ENCODE measurements at places on chromosomes 13 and 19.

DNA sequence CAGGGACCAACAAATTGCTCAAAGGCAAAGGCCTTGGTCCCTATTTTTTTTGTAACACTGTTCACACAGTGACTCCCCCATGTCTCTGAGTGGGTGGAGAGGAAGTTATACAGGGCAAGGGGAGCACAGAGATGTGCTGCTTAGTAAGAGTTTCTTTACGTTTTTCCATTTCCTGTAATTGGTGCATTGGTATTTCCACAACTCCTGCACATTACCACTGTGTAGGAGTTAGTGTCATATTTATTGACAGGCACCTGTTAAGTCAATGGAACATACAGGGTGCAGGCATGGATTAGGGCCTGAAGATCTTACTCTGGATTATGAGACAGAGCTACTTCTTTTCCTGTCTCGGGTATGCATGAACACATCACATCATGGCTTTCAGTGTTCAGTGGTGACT, 45.2 kb downstream of the SOX21 start:
- no peak for DNase-seq

DNA sequence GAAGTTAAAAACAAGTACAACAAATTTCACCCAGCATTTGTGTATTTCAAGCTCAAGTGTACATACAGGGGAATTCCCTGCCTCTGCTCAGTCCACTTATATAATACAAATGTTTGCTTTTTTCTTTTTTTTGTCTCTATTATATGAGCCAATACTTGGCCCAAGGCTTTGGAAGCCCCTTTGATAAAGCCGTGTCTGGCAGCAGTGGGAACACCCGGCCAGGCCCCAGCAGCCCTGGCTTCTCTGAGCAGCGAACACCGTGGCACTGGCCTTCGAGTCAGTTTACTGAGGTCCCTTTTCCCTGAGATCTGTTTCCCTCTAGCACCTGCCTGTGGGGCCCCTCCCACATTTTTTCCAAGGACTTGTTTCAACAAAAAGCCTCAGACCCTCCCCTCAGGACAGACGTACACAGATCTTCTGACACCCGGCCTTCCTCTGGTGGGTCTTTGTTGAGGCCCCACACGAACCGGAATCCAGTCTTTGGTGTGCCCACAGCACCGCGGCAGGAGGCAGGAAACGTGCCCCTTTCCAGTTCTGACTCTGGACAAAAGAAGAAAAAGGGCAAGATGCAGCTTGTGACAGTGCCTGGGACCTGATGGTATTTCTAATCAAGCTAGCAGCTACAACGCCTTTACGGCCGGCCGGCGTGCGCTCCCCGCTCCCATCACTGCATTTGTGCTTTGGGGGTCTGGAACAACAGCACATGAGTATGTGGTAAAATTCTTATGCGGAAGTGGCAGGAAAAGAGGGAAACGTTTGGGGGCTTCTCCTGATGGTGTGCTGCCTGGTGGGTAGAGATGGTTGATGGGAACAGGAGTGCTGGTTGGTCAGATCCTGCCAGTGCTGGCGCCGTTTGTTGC, 13.8 kb downstream of the SIPA1L3 start:
- no peak for DNase-seq

- DNase-seq = no peak
Measured at GRCh38 chr19:35311901-35312665, 16.9 kb upstream of the CD22 start.

GRCh38 chr19:932648-933552, 7.1 kb downstream of the ARID3A start:
- no peak for DNase-seq

DNA sequence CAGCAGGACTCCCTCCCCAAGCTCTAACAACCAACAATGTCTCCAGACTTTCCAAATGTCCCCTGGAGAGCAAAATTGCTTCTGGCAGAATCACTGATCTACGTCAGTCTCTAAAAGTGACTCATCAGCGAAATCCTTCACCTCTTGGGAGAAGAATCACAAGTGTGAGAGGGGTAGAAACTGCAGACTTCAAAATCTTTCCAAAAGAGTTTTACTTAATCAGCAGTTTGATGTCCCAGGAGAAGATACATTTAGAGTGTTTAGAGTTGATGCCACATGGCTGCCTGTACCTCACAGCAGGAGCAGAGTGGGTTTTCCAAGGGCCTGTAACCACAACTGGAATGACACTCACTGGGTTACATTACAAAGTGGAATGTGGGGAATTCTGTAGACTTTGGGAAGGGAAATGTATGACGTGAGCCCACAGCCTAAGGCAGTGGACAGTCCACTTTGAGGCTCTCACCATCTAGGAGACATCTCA, 6.2 kb upstream of the CEACAM5 start:
- no peak for DNase-seq

DNA sequence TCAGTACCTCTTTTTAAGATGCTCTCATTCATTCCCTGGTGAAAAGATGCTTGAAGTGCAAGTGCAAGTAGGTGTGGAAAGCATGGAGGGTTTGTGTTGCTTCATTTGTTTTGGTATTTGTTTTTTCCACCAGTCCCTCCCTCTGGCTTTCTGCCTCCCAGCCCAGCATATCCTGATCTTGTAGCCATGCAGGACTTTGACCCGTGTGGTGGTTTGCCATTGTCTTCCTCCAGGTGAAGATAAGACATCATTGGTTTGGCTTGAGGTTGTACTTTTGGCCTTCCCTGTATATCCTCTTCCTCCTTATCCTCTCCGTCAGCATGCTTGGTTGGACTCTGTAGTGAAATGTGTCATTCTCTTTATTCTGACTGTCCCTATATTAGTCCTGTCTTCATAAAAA, 9.1 kb downstream of the SPINT2 start:
- no peak for DNase-seq

DNA sequence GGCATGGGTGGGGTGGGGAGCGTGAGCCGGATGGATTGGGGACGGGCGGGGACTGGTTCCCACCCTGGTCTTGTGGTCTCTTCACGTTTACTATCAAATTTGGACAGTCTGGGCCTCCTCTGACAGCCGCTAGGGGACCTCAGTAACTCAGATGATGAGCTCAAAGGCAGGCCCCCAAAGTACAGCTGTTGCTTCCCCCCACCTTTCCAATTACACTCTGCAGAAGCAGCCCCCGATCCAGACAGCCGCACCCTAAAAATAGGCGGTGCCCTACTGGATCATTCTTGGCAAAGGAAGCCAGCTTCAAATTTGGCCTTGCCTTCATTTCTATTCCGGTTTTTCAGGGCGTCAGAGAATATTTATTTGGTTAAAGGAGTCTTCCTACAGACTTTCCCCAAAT, 1.9 kb upstream of the FOXO1 start:
- no peak for DNase-seq

- DNase-seq = peak; percentile 78
Measured at GRCh38 chr13:100694722-100695508, 20.3 kb upstream of the TMTC4 start.

- no peak for DNase-seq
Measured at GRCh38 chr13:72097568-72097967, 230.6 kb upstream of the DACH1 start.

DNA sequence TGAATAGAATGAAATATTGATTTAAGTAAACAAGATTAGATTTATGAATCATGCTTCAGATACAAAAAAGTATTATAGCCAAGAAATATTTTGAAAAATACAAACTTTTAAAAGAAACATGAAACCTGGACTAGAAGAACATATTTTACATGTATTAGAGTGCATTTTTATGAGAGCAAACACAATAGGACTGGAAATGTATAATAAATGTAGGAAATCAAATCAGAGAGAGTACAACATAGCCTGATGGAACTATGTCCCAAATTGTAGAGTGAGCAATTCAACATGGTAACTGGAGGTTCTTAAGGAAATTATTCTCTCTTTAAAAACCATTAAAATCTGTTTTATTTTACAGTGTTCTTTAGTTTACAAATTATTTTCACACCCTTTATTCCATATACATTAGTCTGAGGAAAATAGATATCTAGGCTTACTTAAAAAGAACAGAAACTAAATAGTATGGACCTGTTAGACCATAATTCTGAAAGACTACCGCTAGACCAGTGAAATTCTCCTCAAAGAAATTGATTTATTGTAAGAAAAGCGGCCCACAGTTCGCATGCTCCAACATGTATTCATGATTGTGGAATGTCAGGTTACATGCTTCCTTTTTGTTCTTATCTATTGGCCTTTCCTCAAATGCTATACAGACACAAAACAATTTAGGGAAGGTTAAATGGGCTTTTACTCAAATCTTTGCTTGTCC, 1526.5 kb upstream of the SLC10A2 start:
- no peak for DNase-seq

DNA sequence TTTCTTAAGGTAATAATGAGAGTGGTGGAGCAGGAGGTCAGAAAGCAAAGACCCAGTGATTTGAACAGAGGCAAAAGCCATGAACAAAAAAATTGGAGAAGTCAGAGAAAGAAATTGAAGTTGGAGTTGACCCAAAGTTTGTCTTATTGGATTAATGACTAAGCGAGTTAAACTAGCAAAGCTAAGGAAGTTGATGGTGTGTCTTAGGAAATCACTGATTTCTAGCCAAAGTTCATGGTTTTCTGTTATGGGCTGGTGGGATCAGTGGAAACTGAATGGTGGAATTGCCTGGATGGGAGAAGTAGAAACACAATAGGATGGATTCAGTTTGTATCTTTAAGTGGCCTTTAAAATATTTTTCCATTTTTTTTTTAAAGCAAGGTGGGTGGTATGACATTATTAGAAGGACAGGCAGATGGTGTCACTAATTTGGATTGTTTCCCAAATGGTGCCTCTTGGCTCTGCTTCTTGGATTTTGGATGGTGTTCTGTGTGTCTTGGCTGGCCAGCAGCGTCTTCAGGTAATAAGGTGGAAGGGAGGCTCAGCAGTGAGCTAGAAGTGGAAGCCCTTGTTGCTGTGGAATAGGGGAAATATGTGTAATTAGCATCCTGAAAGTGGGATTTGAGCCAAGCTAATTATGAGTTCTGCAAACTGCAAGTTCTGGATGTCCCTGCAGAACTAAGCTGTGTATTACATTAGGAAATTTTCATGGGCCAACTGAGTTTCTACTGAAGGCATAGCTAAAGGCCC, 302.9 kb downstream of the LMO7 start:
- no peak for DNase-seq

DNA sequence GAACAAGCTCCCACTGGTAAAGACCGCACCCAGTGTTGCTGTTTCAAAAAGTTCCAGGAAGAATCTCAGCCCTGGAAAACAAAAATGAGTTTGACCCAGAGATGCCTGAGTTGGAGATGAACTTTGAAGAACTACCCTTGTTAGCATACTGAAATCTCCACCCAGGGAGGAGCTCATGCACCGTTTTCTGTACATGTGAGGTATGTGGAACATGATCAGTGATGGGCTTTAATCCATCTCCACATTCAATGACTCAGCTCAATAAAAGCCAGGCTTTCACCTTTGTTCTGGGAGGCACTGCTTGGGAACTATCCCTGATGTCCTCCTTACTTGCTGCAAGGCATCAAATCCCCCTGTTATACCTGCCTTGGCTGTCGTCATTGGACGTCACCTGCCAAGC, 279.9 kb downstream of the UQCRFS1 start:
- no peak for DNase-seq

DNA sequence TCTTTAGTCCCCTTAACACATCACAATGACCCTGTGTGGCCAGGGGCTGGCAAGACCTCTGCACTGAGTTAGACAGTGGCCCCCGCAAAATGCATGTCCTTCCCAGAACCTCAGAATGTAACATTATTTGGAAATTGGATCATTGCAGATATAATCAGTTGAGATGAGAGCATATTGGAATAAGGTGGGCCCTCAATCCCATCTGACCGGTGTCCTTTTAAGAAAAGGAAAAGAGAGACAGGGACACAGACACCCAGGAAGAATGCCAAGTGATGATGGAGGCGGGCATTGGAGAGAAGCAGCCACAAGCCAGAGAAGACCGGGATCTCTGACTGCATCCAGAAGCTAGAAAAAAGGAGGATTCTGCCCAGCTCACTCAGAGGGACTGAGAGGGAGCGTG, 1.8 kb downstream of the FAM187B start:
- no peak for DNase-seq

DNA sequence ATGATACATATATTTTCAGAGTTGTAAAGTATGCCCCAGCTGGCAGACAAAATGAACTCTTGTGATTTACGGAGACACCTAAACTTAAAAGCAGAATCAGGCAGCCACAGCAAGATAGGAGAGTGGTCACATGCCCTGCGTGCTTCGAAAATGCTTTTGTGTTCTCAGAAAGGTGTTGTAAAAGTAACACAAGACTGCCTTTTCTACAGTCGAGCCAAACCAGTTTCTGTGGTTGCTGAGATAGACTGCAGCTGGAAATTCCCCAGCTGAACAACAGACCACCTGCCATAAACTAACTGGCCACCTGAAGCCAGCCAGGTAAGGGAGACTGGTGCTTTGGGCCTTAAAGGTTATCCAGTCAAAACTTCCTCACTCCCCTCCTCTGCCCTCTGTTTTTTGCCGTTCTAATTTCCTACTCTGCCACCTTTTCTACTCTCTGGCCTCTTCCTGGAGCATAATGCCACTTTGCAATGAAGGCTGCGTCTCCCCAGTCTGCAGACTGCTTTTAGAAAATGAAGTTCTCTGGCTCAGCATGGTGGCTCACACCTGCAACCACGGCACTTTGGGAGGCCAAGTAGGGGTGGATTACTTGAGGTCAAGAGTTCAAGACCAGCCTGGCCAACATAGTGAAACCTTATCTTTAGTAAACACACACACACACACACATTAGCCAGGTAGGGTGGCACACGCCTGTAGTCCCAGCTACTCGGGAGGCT, 381.2 kb upstream of the SLITRK1 start:
- no peak for DNase-seq

GRCh38 chr19:6473647-6474046, 7.9 kb downstream of the DENND1C start:
- DNase-seq = no peak

GRCh38 chr13:113928685-113929627, 44.9 kb downstream of the C13orf46 start:
- no peak for DNase-seq

DNA sequence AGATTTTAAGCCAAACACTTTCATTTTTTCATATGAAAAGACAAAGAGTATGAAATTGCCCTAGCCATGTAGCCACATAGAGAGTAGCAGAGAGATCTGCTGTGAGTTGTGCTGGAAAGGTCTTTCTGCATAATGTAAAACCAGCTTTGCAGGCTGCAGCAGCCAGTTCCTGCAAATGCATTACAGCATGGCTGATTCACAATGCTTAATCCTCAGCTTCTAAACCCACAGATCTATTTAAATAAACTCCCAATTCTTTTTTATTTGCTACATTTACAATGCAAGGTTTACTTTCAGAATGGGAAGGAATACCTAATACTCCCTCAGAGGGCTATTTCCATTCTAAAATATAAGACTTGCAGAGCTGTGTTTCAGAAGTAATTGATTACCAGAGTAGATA, 185.6 kb upstream of the STARD13 start:
- no peak for DNase-seq

GRCh38 chr19:15421136-15421695, 2.4 kb upstream of the AKAP8L start:
- no peak for DNase-seq
